ENCODE measurements at places on chromosomes 7 and 10.

DNA sequence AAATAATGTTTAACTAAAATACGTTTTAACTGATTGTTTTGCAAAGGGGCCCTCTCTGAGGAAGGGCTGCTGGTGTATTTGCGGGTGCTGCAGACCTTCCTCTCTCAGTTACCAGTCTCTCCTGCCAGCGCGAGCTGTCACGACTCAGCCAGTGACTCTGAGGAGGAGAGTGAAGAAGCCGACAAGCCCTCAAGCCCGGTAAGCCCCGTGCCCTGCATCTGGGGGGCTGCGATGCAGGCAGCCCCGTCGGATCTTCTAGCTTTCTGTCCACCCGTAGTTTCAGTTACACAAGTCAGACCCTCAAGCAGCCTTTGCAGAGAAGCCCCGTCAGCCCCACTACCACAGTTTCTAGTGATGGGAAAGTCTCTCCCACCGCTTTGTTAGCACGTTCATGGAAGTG is 45.1 kb downstream of the UBE3C start:
- no peak for DNase-seq

DNA sequence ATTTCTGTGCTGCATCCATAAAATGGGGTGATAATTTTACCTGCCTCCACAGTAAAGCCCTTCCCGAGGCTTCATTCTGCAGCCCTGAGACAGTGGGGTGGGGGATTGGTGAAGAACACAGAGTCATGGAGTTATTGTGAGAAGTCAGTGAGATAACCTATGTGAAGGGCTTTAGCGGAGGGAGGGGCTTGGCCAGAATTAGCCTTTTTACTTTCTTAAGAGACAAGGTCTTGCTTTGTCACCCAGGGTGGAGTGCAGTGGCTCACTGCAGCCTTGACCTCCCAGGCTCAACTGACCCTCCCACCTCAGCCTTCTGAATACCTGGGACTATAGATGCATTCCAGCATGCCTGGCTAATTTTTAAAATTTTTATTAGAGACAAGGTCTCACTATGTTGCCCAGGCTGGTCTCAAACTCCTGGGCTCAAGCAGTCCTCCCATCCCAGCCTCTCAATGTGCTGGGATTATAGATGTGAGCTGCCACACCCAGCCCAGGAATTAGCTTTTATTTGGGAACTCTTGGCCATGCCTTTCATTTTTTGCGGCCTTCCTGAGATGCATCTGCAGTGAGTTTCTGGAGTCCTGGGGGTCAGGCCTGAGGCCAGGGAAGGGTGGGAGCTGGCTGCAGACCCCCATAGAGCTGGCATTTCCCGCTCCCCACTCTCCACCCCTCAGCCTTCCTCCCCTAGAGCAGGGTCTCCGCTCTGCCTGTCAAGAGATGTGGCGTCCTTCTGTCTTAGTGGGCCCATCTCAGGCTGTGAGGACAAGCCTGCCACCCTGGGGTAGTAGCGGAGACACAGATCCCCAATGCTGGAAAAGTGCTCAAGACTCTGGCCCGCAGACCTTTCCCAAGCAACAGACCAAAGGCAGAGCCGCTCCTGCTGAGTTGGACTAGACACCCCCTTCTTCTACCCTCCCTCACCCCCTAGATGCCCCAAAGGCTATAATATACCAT is 77.0 kb downstream of the ZMIZ1 start:
- DNase-seq, result no peak

- DNase-seq, result no peak
Observed at GRCh38 chr7:103888603-103889153, 100.8 kb downstream of the RELN start.

GRCh38 chr7:34354899-34355298 is 303.1 kb upstream of the NPSR1 start:
- peak; percentile 79 for DNase-seq

GRCh38 chr10:85548034-85548433 is 818.6 kb downstream of the GRID1 start:
- DNase-seq, result peak; percentile 9

GRCh38 chr7:154566877-154567276 is 436.0 kb downstream of the PAXIP1 start:
- DNase-seq, result no peak

GRCh38 chr10:124576526-124577420 is 115.2 kb downstream of the LHPP start:
- DNase-seq, result no peak
